ENCODE measurements at places on chromosomes 6 and 20.

- no peak for DNase-seq
Measured at GRCh38 chr20:47847884-47848485, 62.7 kb upstream of the SULF2 start.

- no peak for DNase-seq
Measured at GRCh38 chr6:24743944-24744335, 25.0 kb upstream of the C6orf62 start.

DNA sequence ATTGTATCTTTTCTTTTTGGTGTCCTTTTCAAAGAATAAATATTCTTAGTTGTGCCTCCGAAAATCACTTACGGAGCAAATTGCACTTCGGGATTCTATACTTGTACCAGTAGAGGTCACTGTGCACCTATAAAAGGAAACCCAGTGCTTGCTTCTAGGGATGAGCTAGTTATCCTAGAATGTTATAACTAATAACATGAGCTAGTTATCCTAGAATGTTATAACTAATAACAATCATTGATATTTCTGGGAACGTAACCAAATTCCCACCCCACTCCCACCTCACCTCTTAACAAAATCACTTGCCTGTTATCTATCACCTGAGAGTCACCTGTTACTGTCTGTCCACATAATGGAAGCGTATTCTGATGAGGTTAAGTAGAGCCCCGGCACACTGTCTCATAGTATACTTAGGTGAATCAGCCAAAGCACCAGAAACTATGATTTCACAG lies 126.9 kb upstream of the TIAM2 start:
- DNase-seq = peak; percentile 46

- no peak for DNase-seq
Measured at GRCh38 chr6:32895006-32895345, 41.0 kb downstream of the PSMB9 start.

GRCh38 chr20:37389241-37389747 lies 43.4 kb downstream of the SRC start:
- DNase-seq = no peak

- no peak for DNase-seq
Measured at GRCh38 chr20:4090756-4091489, 75.6 kb upstream of the RNF24 start.

- no peak for DNase-seq
Measured at GRCh38 chr6:148398678-148399077, 56.0 kb downstream of the SASH1 start.

Data from Caco-2 (cell line).